Fibroblast of skin of right biceps (primary cell): ENCODE measurements at places on chromosomes 2 and 18.

DNA sequence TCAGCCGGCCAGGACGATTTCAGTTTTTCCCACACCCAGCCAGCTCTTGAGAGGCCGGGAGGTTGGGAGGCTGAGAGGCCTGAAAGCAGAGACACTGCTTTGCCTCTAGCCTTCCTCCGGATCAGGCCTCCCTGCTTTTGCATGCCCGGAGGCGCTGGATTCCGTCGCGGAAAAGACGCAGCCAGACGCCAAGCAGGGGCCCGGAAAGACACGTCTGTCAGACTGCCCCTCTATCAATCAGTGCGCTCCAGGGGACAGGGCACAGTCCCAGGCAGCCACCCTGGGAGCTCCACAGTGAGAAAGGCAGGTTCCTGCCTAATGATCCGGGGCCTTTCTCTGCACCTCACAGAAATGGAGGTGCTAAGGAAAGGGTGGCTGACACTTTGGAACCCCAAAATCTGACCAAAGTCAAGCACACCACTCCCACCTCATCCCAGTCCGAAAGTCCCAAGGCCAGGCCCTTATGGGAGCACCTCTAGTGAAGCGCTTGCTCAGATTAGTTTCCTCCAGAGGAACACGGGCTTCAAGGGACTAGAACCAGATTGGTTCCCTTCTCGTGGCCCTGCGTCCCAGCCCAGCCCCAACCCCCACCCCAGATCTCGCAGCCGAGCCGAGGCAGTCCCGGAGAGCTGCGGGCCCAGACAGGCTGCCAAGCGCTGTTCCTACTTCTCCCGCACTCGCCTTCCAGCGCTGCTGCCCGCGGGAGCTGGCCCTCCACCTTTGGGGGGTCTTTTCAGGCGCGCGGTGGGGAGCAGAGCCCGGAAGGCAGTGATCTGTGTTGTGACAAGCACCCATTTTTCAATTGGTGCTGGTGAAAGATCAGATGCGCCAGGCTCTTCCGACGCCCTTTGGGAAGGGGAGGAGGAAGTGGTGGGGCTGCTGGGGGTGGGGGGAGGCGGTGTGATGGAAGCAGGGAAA is 5.0 kb downstream of the DLX1 start:
- DNase-seq: no peak

DNA sequence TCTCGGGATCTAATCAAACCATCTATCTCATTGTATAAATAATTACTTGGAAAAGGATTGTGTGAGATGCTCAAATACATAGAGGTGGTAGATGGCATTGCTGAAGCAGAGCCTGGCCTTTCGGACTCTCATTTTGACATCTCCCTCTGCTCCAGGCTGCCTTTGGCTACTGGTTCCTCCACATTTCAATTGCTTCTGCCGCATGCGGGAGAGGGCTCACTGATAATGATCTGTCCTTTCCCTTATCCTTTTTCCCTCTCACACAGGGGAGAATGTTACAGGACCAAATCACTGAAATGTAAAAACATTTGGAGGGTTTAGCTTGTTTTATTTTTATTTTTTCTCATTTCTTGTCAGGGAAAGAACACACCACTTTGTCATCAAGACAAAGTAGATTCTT is 380.6 kb upstream of the UBE2E3 start:
- DNase-seq: no peak

- no peak for DNase-seq
These were observed 67.3 kb downstream of the SH3RF3 start for GRCh38 chr2:109196081-109196875.

DNA sequence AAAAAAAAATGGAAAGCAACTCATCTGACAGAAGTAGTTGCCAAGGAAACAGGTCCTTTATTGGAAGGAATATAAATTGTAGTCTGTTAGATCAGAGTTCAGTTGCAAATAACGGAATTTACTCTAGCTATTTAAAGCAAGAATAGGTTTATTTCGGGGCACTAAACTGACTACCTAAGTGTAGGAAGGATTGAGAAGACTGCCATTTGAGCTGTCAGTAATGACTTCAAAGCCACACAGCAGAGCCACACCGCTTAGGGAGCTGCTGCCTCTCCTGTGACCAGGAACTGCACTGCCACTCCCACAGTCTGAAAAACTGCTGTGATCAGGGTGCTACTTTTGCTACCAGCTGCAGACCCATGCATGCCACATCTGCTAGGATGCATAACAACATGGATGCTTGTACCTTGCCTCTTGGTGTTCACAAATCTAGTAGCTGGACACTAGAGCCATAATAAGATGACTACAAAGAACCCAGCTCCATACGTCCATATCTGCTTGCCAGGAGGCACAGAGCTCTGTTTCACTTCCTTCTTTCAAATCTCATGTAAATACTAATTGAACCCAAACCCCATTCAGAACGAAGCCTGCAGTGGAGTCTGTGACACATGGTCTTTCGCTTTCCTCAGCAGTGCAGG is 2.2 kb downstream of the DSG2 start:
- no peak for DNase-seq

DNA sequence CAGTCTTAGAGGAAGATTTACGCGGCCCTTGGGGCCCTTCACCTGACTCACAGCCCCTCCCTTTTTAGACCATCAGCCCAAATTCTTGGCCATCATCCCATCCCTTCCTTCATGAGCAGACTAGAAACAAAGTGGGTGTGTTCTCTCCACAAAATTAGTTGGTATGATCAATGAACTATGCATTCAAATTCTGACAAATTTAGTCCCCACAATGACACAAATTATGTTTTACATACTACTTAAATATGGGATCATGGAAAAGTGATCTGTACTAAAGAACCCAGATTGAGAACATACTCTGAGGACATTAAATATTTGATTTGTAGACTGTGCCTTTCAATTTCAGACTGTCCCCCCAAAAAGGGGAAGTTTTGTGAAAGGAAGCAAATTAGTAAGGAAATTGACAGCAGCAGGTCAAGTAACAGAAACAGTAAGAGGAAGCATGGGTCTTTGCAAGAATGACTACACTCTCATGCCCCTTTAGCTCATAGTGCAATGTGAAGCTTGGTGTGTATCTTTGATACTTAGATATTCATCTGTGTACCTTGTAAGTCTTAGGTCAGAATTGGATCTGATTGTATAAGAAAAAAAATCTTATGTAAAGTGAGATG is 2.2 kb upstream of the MAPRE2 start:
- DNase-seq: no peak

DNA sequence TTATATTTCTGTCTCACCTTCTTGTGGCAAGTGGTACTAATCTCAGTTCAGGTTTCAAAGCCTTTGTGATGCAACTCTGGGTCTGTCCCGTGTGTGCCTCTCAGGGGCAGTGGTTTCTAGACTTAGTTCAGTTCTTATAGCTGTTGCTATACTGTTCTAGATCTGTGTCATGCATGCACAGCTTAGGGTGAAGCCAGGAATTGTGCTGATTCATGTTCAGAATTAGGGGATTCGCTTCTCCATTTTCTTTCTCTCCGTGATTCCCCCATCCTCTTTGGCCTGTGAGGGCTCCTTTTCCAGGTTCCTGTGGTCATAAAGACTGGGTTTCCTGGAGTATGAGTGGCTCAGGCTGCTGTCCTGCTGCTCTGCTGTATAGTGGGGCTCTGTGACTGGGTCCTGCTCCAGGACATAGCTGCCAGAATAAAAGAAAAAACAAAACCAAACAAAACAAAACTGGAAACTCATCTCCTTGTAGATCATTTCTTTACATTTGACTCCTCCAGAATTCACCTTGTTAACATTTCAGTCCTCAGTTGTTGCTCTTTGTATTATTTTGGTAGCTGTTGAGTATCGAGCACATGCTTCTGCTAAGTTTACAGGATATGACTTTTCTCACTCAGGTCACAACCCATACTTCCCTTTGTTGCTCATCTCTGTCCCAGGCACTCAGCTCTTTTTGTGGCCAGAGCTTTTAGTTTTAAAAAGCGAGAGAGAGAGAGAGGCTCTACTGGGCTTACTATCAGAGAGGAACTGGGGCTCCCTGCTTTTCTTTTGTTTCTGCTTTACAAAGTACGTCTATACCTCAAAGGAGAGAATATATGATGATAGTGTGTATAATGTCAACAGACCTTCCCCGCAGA is 34.2 kb downstream of the CERS6 start:
- peak; percentile 59 for DNase-seq

- DNase-seq: peak; percentile 96
These were observed 108.1 kb downstream of the ARHGEF33 start for GRCh38 chr2:38997781-38998180.
